ENCODE measurements at places on chromosomes 5 and 9.

DNA sequence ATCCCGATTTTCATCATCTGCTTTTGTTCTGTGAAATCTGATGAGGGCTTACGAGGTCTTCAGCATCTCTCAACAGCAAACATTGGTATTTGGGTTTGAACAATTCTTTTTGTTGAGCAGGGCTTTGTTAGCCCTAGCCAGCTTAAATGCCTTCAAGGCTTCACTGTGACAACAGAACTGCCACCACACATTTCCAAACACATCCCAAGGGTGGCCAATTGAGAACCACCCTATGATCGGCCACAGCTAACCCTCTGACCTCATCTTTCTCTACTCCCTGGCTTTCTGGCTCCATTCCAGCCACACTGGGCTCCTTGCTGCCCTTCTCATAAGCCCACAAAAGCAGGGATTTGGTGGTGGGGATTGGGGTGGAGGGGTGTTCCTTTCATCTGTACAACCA is 17.6 kb downstream of the MTX3 start:
- DNase-seq: no peak

- no peak for DNase-seq
These were observed 74.3 kb upstream of the MOCS2 start for GRCh38 chr5:53183880-53184279.

- no peak for DNase-seq
These were observed 106.0 kb downstream of the RGS3 start for GRCh38 chr9:113569472-113570060.

- no peak for DNase-seq
These were observed 165.0 kb downstream of the DROSHA start for GRCh38 chr5:31366941-31367340.

GRCh38 chr9:126228781-126229444 is 97.7 kb upstream of the MVB12B start:
- DNase-seq: peak; percentile 76
